Motor neuron (in vitro differentiated cells): ENCODE measurements at places on chromosomes 4 and X. TPM values are rescaled to one million over a fixed set of nuclear protein-coding genes. Genes with fewer than 3 reads are reported as not detected.

The FAM9B gene
- 0.31 and 0.33 TPM in 2 replicates for total RNA-seq

The PCSK1N gene
- total RNA-seq, result 12.3 and 59.4 TPM in 2 replicates

The KIT gene
- total RNA-seq, result 4.2 and 4.8 TPM in 2 replicates

The C4orf46 gene
- 12.5 and 14.2 TPM in 2 replicates for total RNA-seq

The CXCL11 gene
- 0.13 TPM in 1 of 2 replicates, not detected in the other for total RNA-seq

The BBS7 gene
- 29.5 and 37.4 TPM in 2 replicates for total RNA-seq

The TENT5D gene
- total RNA-seq, result not detected in 2 replicates

The ADRA2C gene
- 2.6 and 3.7 TPM in 2 replicates for total RNA-seq

The KDR gene
- total RNA-seq, result 0.36 and 0.46 TPM in 2 replicates

The KCTD8 gene
- not detected in 2 replicates for total RNA-seq

The FGFRL1 gene
- total RNA-seq, result 23.9 and 27.3 TPM in 2 replicates

The FRMD7 gene
- 0.27 and 1.0 TPM in 2 replicates for total RNA-seq

The ZNF674 gene
- 4.7 and 6.2 TPM in 2 replicates for total RNA-seq

The TRAM1L1 gene
- 15.9 and 16.4 TPM in 2 replicates for total RNA-seq

The STK32B gene
- 5.6 and 6.8 TPM in 2 replicates for total RNA-seq

The SMIM10L2A gene
- 0.10 and 0.16 TPM in 2 replicates for total RNA-seq

The RPS6KA6 gene
- 8.2 and 8.5 TPM in 2 replicates for total RNA-seq

The SPP1 gene
- total RNA-seq, result 65.1 and 68.7 TPM in 2 replicates

The TLR3 gene
- 0.04 and 0.14 TPM in 2 replicates for total RNA-seq

The AMBN gene
- total RNA-seq, result 0.14 TPM in 1 of 2 replicates, not detected in the other

The P2RY4 gene
- 0.14 and 0.47 TPM in 2 replicates for total RNA-seq

The SOX3 gene
- total RNA-seq, result 0.23 and 0.24 TPM in 2 replicates
